ENCODE measurements at places on chromosomes 4 and X.

- DNase-seq = no peak
These were observed 89.5 kb downstream of the LCORL start for GRCh38 chr4:17932041-17932440.

GRCh38 chrX:40508560-40508959 is 72.2 kb upstream of the ATP6AP2 start:
- DNase-seq = no peak

- no peak for DNase-seq
These were observed 39.5 kb downstream of the GUCY1A1 start for GRCh38 chr4:155706147-155706546.

DNA sequence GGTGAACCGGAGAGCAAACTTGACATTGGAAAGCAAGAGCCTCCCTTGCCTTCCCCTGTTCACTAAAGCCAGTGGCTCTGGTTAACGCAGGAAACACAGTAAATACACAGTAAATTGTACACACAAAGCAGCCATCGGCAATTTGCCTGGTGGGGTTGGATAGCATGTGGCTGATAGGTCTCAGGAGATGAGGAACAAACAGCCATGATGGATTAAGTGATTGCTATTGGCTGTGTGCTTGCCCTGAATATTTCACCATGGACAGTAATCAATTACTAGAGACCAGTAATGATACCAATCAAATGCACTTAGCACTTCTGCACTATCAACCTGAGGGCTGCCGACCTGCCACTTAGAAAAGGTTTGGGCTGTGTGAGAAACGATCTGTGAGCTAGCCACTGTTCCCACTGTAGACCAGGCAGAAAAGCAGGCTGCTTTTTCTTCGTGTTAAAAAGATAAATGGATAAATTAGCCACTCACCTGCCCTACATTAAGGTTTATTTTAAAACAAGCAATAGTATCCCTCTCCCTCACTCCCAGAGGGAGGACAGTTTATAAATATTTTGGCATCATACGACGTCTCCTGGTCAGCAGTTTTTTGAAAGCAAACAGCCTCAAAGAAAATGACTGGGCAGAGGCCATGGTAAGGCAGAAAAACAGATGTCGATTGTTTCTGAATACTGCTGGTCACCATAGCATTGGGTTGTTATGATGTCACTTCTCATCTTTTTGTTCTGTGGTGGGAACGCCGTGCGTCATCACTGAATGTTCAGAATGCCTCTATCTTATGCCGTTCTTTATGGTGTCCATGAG is 167.1 kb downstream of the MAML3 start:
- DNase-seq = no peak

DNA sequence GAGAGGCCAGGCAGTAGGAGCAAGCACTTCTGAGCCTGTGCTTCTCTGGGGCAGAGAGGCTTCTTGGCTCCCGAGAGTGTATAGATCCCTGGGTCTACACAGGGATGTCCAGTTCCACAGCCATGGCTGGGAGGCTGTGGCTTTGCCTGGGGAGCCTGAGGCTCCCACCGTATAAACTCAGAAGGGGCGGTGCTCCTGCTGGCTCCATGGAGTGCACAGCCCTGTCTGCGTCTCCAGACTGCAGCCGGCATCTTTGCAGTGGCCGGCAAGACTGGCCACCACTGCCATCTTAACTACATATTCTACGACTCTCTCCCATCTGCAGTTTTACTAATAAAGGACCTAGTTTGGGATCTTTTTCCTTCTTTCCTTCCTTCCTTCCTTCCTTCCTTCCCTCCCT is 1253.8 kb downstream of the C4orf33 start:
- DNase-seq = no peak

All from stimulated activated CD8-positive, alpha-beta memory T cell treated with anti-CD3 and anti-CD28 coated beads, Interleukin-4, amount 100 ng/mL, for 1 hour (primary cell).